ENCODE measurements at places on chromosomes 4 and X. TPM values are rescaled to one million over a fixed set of nuclear protein-coding genes. Genes with fewer than 3 reads are reported as not detected.

The BCLAF3 gene
- 6.9 TPM for total RNA-seq

The GAGE12F gene
- not detected for total RNA-seq

The SOWAHD gene
- total RNA-seq, result 0.26 TPM

The FDCSP gene
- total RNA-seq, result not detected

The HTN3 gene
- total RNA-seq, result not detected

The TRIM60 gene
- not detected for total RNA-seq

The MGAT4D gene
- not detected for total RNA-seq

The SLC26A1 gene
- 0.33 TPM for total RNA-seq

The PASD1 gene
- total RNA-seq, result not detected

DNA sequence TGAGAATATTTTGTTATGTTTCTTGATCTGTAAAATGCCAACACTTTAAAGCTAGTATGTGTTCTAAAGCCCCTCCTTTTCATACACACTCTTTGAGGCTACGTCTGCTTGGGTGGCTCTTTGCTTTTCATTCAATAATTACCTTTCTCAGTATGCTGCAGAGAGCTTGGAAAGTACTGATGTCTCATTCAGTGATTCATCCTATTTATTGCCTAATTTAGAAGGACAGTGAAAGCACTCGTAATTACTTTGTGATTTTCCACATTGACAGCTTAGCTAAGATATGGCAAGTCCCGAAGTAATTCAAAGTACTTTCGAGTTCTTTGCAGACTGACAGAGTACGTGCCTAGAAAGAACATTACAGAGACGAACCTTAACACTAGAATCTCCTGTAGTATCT is 57.2 kb downstream of the BMP15 start:
- no peaks in the 10 kb centered on the region for H3K27me3 ChIP-seq
- no peak for DNase-seq
- H3K27ac ChIP-seq, result no peak overlapping the region

DNA sequence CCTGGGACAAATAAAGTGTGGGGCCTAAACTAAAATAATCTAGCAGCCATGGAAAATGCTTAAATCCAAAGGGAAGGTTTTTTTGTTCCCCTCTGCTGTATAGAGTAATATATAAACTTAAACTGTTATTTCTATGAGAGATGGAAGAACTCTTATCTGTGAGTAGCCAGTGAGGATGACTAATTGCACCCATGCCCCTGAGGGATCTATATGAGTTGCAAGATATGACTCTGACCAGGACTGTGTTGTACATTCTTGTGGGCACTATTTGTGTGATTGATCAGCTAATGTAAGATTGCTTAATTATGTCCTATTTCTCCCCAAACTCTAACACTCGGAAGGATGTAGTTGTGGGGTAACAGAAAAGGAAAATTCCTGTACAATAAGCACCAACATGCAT is 35.2 kb upstream of the AMBN start:
- no peak for DNase-seq
- H3K27ac ChIP-seq, result no peak overlapping the region
- no peaks in the 10 kb centered on the region for H3K4me1 ChIP-seq
- H3K36me3 ChIP-seq, result no peaks in the 10 kb centered on the region
- H3K4me3 ChIP-seq, result no peak overlapping the region
- no peaks in the 10 kb centered on the region for H3K27me3 ChIP-seq

- peak; percentile 7 for DNase-seq
- H3K27me3 ChIP-seq, result no peaks in the 10 kb centered on the region
- no peaks in the 10 kb centered on the region for H3K4me1 ChIP-seq
- no peaks in the 10 kb centered on the region for H3K36me3 ChIP-seq
- no peak overlapping the region for H3K4me3 ChIP-seq
- H3K27ac ChIP-seq, result no peak overlapping the region
These were observed 36.0 kb downstream of the SLC9A7 start for GRCh38 chrX:46722742-46723568.

DNA sequence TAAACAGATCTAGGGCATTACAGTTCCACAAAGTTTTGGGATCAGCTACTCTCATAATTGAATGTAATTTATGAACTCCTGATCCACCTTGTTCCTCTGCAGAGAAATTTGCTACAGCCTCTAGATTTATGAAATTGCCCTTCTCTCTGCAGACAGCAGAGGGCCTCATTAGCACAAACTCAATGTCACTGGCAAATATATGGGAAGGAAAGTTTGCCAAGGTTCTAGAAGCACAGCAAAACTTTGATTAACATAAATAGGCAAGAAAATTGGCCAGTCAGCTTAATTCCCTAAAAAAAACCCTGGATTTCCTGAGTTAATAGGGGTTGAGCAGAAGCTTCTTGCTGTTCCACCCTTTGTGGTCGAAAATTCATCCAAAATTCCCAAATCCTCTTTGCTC is 31.5 kb downstream of the PRPS1 start:
- DNase-seq, result peak; percentile 84
- no peaks in the 10 kb centered on the region for H3K27me3 ChIP-seq
- no peak overlapping the region for H3K4me3 ChIP-seq
- no peak overlapping the region for H3K27ac ChIP-seq
- no peaks in the 10 kb centered on the region for H3K36me3 ChIP-seq

DNA sequence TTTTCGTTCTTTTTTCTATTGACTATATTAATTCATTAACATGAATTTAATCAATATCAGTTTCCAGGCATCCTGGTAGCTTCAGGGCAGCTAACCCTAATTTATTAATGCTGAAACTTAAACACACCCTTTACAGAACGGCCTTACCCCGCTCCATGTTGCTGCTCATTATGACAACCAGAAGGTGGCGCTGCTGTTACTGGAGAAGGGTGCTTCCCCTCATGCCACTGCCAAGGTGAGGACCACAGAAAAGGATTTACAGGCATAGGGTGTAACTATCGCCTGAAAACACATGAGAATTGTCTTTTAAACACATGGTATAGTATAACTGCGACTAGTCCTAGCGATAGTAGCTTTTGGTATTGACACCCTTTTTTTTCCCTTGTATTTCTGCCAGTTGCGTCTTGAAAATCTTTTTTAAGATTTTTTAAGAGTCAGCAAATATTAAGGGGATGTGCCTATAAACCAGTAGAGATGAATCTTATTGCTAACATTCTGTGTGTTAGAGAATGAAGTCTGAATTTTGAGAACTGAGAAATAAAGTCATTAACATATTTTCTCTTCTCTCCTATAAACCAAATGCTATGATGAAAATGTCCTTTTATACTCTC is 229.0 kb downstream of the ANK2 start:
- no peak overlapping the region for H3K4me3 ChIP-seq
- peak; percentile 74 for DNase-seq
- no peak overlapping the region for H3K27ac ChIP-seq
- no peaks in the 10 kb centered on the region for H3K27me3 ChIP-seq
- no peaks in the 10 kb centered on the region for H3K36me3 ChIP-seq

GRCh38 chr4:118557298-118557851 is 127.8 kb upstream of the METTL14 start:
- H3K27ac ChIP-seq, result no peak overlapping the region
- no peak overlapping the region for H3K4me3 ChIP-seq
- H3K4me1 ChIP-seq, result no peaks in the 10 kb centered on the region
- no peaks in the 10 kb centered on the region for H3K27me3 ChIP-seq

DNA sequence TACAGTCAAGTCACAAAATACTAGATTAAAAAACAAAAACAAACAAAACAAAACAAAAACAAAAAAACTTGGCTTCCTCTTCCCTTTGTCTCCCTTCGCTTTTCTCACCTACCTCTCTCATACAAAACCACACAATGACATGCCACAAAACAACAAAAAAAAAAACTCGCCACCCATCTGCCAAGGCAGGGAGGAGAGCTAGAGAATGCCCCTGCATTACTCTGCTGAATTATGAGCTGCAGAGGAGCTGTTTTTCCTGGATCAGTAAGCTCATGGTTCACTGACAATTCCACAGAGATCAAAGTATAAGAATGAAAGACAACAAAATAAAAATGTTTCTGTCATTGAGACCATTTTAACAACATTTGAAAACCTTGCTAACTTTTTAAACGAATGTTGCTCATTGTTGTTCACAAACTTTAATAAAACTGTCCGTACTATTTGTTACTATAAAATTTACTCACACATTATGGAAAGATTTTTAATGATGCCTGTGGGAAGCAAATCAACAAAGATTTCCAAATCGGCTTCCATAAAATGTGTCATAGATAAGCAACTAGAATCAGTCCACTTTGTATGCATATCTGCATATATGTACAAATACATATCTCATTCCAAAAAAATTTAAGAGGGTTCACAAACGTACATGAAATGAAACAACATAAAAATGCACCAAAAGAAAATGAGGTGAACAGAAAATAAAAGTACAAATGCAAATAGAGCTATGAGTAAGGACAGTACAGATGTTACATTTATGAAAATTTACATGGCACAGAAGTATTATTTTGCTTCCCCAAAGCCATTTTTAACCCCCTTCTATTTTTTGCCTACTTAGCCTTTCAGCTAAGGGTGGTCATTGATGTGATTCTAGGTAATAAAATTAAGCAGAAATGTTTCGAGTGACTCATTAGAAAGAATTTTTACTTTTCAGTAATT is 252.4 kb upstream of the FAT4 start:
- no peaks in the 10 kb centered on the region for H3K27me3 ChIP-seq
- H3K4me3 ChIP-seq, result no peak overlapping the region
- no peaks in the 10 kb centered on the region for H3K4me1 ChIP-seq

- H3K27ac ChIP-seq, result no peak overlapping the region
- no peaks in the 10 kb centered on the region for H3K4me1 ChIP-seq
- no peaks in the 10 kb centered on the region for H3K27me3 ChIP-seq
- no peak for DNase-seq
- no peaks in the 10 kb centered on the region for H3K36me3 ChIP-seq
These were observed 30.8 kb downstream of the RTL5 start for GRCh38 chrX:72100824-72101351.

DNA sequence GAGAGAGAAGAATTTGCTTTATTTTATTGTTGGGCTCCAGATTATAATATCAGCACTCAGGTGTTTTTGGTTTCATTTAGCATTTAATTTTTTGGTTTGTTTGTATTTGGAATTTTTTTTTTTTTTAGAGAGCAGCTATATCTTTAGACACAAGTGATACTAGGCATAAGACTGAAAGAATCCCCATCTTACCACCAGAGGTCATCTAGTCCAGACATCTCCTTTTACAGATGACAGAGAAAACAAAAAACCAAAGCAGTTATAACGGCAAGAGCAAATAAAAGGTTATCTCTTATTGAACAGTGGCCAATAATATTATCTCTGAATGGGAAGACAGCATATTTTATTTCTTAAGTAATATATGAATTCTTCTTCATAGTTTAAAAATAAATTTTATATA is 22.8 kb downstream of the USP38 start:
- no peak overlapping the region for H3K4me3 ChIP-seq
- no peaks in the 10 kb centered on the region for H3K27me3 ChIP-seq
- H3K27ac ChIP-seq, result no peak overlapping the region
- peak; percentile 10 for DNase-seq
- no peaks in the 10 kb centered on the region for H3K4me1 ChIP-seq

DNA sequence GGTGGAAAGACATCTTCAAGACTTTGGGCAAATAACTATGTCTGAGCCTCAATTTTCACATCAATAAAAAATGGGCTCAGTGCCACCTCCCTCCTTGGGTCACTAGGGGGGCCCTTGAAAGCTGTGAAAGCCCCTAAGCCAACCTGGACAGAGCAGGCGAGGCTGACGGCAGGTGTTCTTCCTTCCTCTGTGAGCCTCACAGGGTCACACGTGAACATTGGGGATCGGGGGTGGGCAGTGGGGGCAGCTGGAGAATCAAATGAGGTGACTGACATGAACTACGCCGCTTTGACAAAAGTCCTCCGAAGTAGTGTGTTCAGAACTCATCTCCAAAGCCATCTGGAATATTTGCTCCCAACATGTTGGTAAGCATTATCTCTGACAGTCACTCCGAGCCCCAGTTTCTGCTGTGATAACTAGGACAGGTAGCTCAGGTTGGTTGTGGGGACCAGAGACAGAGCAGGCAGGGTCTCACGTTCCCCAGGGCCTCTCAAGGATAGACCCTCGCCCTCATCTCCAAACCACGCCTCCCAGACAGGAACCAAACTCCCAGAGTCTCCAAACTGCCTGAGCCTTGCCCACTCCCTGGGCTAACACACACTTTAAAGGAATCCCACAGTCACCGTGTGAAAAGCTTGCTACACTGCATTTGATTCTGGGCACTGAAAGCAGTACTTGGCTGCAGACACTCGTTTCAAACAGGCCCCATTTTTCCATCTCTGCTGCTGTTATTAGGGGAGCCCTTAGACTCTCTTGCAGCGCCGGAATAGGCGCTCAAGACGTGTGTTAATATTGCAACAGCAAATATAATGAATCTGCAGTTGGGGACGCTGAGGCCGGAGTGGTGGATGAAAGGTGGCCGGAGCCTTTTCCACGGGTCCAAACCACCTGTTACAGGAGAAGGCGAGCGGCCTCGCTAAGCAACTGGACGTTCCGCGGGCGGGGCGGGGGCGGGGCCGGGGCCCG is 717 bp upstream of the WFS1 start:
- peaks cover 34% of the 10 kb centered on the region for H3K4me1 ChIP-seq
- H3K27me3 ChIP-seq, result peaks cover 5% of the 10 kb centered on the region
- H3K27ac ChIP-seq, result no peak overlapping the region
- no peaks in the 10 kb centered on the region for H3K36me3 ChIP-seq
- no peak for DNase-seq
- H3K4me3 ChIP-seq, result peak overlapping the region; percentile 26

GRCh38 chr4:165826166-165826565 is 46.9 kb upstream of the TLL1 start:
- no peaks in the 10 kb centered on the region for H3K4me1 ChIP-seq
- DNase-seq, result no peak
- H3K36me3 ChIP-seq, result no peaks in the 10 kb centered on the region
- H3K27ac ChIP-seq, result no peak overlapping the region
- no peaks in the 10 kb centered on the region for H3K27me3 ChIP-seq

GRCh38 chr4:135354876-135355275 is 1153.3 kb upstream of the PABPC4L start:
- no peak overlapping the region for H3K4me3 ChIP-seq
- no peaks in the 10 kb centered on the region for H3K4me1 ChIP-seq
- H3K36me3 ChIP-seq, result no peaks in the 10 kb centered on the region
- H3K27ac ChIP-seq, result no peak overlapping the region

DNA sequence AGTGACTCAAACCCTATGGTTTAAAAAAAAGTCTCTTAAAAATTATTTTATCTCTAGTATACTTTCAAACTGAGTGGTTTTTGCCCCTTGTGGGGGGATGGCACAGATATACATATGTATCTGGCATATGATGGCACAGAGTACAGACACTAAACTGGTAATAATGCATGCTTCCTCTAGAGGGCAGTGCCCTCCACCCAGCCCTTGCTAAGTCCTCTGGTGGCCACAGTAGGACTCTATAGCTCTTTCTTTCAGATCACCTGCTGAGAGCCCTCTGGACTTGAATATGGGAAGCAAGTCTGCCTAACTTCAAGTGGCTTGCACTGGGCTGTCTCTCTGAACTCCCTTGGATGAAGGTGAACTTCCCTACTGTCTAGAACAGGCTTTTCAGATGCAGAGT is 66.3 kb downstream of the TSPAN7 start:
- no peak overlapping the region for H3K4me3 ChIP-seq
- H3K36me3 ChIP-seq, result no peaks in the 10 kb centered on the region
- no peaks in the 10 kb centered on the region for H3K27me3 ChIP-seq

- H3K4me1 ChIP-seq, result peaks cover 7% of the 10 kb centered on the region
- no peaks in the 10 kb centered on the region for H3K27me3 ChIP-seq
- no peaks in the 10 kb centered on the region for H3K36me3 ChIP-seq
- no peak overlapping the region for H3K27ac ChIP-seq
- H3K4me3 ChIP-seq, result no peak overlapping the region
These were observed 38.7 kb upstream of the FGF2 start for GRCh38 chr4:122787940-122788339.

- no peaks in the 10 kb centered on the region for H3K36me3 ChIP-seq
- no peaks in the 10 kb centered on the region for H3K4me1 ChIP-seq
- H3K4me3 ChIP-seq, result no peak overlapping the region
- no peaks in the 10 kb centered on the region for H3K27me3 ChIP-seq
- no peak for DNase-seq
These were observed 54.9 kb downstream of the CHRNA9 start for GRCh38 chr4:40389986-40390385.
